ENCODE measurements at places on chromosomes 5 and 9. TPM values are rescaled to one million over a fixed set of nuclear protein-coding genes. Genes with fewer than 3 reads are reported as not detected.

SLC45A2 gene
- not detected for total RNA-seq

IFNA16 gene
- total RNA-seq: not detected

FUT7 gene
- not detected for total RNA-seq

SPATA31E1 gene
- total RNA-seq: not detected

ZBED3 gene
- total RNA-seq: 1.4 TPM

IL4 gene
- total RNA-seq: not detected

UBAC1 gene
- total RNA-seq: 52.4 TPM

RAD1 gene
- total RNA-seq: 16.1 TPM

SPTAN1 gene
- total RNA-seq: 137 TPM

PCDHB7 gene
- total RNA-seq: under 0.01 TPM

ITGA2 gene
- 76.4 TPM for total RNA-seq

KCNMB1 gene
- total RNA-seq: not detected

FGF1 gene
- total RNA-seq: 0.21 TPM

SLC34A1 gene
- 0.43 TPM for total RNA-seq

NKD2 gene
- not detected for total RNA-seq

CCL28 gene
- 2.6 TPM for total RNA-seq

ARL14EPL gene
- not detected for total RNA-seq

ARHGAP26 gene
- 10.6 TPM for total RNA-seq

ACTBL2 gene
- 0.21 TPM for total RNA-seq

TXNDC8 gene
- total RNA-seq: not detected

COL15A1 gene
- total RNA-seq: not detected

GPR150 gene
- 0.24 TPM for total RNA-seq

KIF3A gene
- 6.0 TPM for total RNA-seq

RNF224 gene
- total RNA-seq: 0.21 TPM

EGR1 gene
- 5.1 TPM for total RNA-seq

GABRB2 gene
- not detected for total RNA-seq

ZNF622 gene
- total RNA-seq: 53.0 TPM

MEGF10 gene
- total RNA-seq: under 0.01 TPM

PCDHA1 gene
- not detected for total RNA-seq

N4BP3 gene
- total RNA-seq: 4.8 TPM

MORN5 gene
- not detected for total RNA-seq

SPINK7 gene
- total RNA-seq: 4.3 TPM

CKMT2 gene
- total RNA-seq: not detected

FOXD4L4 gene
- total RNA-seq: not detected

EXOSC2 gene
- 29.4 TPM for total RNA-seq

ADAMTS19 gene
- total RNA-seq: not detected

DRD1 gene
- not detected for total RNA-seq

SNCAIP gene
- total RNA-seq: not detected

TGFBR1 gene
- 68.0 TPM for total RNA-seq

ORM1 gene
- total RNA-seq: not detected

MCC gene
- total RNA-seq: 62.4 TPM

ARAP3 gene
- 6.2 TPM for total RNA-seq

CARD6 gene
- 9.4 TPM for total RNA-seq

Data from tracheal epithelial cell (primary cell).